Left colon (tissue), 2 donors: ENCODE measurements at places on chromosomes 3 and 15.

DNA sequence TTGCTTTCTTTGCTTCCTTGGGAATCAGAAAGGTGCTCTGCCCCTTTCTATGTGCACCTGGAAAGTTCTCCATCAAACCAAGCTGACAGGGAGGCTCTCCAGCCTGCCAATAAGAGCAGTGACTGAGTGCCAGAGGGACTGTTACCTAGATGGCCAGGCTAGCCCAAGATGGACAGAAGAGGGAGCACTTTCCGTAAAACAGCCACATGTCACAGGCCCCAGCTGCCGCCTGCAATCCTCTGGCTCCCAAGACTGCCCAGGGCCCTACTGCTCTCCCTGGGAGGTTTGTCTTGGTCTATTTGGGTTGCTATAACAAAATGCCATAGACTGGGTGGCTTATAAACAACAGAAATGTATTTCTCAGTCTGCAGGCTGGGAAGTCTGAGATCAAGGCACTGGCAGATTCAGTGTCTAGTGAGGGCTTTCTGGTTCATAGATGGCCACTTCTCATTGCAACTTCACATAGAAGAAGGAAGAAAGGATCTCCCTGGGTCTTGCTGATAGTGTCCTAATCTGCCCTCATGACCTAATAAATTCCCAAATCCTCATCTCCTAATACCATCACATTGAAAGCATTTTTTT, 72.3 kb downstream of the TAMM41 start:
- DNase-seq = peak; percentile 33

DNA sequence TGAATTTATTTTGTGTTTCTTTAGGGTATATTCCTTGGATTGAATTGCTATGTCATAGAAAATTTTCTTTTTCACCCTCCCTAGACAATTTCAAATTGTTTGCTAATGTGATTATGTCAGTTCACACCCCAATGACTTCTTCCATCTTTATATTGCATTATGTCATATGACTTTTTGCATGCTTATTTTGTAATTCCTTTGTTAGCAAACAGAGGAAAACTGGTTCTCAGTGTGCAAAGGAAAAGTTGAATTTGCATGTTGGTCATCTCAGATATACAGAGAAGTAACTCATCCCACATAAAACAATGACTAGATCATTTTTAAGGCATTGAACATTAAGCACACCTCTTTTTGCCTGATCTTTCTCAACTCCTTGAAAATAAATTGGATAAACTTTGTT, 3.3 kb upstream of the RNF13 start:
- DNase-seq = no peak

GRCh38 chr3:73401059-73401458, 223.7 kb downstream of the PDZRN3 start:
- no peak for DNase-seq

DNA sequence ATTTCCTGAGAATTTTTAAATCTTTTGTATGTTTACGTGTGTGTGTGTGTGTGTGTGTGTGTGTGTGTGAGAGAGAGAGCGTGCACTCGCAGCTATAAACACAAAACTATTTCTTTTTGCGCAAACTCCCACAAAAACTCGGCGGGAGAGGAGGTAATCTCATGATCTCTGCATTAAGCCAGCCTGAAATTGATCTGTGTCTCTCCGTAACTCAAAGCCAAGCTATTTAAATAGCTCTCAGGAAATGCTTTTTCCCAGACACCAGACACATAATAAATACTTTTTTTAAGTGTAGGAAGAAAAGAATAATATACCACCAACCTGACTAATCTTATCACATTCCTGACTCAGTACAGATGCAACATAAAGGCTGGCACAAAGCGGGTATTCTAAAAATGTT, 226.8 kb downstream of the MAGI1 start:
- DNase-seq = no peak

GRCh38 chr3:1082108-1082507, 10.7 kb upstream of the CNTN6 start:
- DNase-seq = no peak

DNA sequence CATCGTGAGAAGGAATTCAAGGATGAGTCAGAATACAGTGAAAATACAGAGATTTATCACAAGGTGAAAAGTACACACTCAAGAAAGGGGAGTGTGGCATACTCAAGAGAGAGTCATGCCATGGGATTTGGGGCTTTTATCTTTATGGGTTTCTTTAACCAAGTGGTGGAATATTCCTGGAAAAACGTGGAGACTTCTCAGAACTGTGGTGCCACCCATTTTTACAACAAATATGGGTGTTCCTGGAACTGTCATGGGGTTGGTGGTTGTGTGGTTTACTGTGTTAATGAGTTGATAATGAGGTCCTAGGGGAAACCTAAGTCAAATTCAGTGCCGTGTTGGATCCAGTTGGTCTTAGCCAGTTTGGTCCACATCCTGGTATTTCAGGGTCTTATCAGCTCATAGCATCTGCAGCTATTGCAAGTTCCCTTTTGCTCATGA, 497.2 kb downstream of the GABRG3 start:
- DNase-seq = no peak

- DNase-seq = no peak
Observed at GRCh38 chr3:142960322-142960850, 3.1 kb downstream of the PAQR9 start.

GRCh38 chr3:51942603-51943450, 664 bp downstream of the PARP3 start:
- peak; percentile 71 for DNase-seq

DNA sequence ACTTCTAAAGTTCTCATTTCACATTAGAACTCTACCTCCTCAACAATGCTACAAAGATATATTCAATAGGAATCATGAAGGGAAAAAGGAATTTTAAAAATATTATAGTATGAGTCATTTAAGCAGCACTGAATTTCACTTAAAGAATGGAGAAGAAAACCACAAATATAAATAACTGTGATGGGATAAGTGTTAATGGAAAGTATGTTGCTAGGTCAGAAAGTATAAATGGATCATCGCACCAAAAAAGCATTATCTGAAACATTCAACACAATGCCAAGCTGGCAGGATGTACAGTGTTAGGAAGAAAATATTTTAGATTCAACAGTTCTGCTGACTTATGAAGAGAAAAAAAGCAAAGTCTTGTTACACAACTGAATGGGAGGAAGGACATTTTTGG, 101.4 kb downstream of the TFG start:
- DNase-seq = no peak

- no peak for DNase-seq
Observed at GRCh38 chr3:158794936-158795518, 6.8 kb upstream of the MFSD1 start.

DNA sequence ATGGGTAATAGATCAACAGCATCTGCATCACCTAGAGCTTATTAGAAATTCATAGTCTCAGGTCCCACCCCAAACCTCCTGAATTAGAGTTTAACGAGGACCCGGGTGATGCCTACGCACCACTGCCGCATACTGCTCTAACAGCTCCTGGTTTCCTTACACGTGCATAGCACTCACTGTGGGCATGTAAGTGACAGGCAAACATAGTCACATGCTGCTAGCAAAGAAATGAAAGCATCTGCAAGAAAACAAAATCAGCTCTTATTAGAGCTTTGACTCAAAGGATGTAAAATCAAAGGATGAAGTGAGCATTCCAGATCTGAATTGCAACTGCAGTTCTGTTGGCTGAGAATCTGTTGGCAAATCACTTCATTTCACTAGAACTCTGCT, 19.1 kb upstream of the RIOX2 start:
- no peak for DNase-seq

DNA sequence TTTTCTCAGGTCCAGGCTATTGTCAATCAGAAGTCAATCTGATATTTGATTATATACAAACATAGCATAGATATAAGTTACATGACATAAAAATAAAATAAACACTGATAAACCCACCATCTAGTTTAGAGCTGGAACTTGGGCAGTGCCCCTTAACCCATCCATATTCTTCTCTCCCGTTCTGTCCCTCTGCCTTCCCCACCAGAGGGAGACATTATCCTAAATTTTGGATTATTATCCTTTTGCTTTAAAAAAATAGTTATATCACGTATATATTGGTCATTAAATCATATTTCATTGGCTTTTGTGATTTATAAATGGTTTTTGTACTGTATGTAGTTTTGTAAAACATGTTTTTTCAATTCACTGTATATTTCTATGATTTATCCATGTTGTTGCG, 107.9 kb downstream of the GMPS start:
- DNase-seq = no peak

GRCh38 chr3:193040836-193041672, 123.4 kb upstream of the MB21D2 start:
- DNase-seq = peak; percentile 3

- DNase-seq = no peak
Observed at GRCh38 chr3:4674216-4674615, 181.1 kb downstream of the ITPR1 start.

DNA sequence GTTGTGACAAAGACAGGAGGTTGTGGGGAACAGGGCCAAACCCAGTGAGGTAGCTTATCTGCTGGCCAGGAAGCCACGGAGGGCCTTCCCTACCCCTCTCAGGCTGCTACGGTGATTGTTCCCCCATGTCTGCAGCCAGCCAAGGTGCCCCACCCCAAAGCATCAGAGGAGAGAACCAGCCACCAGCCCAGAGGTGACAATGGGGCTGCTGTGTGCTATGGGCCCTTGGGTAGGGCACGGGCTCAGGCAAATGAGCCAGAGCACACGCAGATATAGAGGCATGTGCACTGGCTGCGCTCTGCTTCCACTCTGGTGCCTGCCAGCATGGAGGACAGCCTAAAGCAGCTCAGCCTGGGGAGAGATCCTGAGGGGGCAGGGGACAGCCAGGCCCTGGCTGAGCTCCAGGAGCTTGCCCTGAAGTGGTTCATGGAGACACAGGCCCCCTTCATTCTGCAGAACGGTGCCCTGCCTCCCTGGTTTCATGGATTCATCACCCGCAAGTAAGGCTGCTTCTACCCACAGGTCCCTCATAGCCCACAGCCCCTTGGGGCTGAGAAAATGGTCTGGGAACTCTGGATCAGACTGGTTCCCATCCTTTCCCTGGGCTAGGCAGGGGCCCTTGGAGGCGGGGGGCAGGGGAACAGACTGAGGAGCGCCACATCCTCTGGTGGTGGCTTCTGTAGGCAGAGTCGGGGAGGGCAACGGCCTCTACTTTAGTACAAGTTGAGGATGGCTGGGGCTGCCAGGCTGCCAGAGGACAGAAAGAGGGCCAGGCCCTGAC, at the start of gene SH2D7:
SH2D7 (plus strand) TSS at position 301 of the 781 bp plus-strand sequence; CDS start at position 325, 24 bp downstream.
- no peak for DNase-seq

GRCh38 chr15:80474224-80475215, 70.3 kb downstream of the ARNT2 start:
- no peak for DNase-seq

- no peak for DNase-seq
Observed at GRCh38 chr15:80179935-80180334, 27.1 kb downstream of the FAH start.

- DNase-seq = no peak
Observed at GRCh38 chr3:180433152-180433551, 168.8 kb upstream of the TTC14 start.

GRCh38 chr15:75649848-75650247, 2.1 kb downstream of the SNX33 start:
- no peak for DNase-seq

- no peak for DNase-seq
Observed at GRCh38 chr3:132926098-132926497, 112.1 kb upstream of the TMEM108 start.

DNA sequence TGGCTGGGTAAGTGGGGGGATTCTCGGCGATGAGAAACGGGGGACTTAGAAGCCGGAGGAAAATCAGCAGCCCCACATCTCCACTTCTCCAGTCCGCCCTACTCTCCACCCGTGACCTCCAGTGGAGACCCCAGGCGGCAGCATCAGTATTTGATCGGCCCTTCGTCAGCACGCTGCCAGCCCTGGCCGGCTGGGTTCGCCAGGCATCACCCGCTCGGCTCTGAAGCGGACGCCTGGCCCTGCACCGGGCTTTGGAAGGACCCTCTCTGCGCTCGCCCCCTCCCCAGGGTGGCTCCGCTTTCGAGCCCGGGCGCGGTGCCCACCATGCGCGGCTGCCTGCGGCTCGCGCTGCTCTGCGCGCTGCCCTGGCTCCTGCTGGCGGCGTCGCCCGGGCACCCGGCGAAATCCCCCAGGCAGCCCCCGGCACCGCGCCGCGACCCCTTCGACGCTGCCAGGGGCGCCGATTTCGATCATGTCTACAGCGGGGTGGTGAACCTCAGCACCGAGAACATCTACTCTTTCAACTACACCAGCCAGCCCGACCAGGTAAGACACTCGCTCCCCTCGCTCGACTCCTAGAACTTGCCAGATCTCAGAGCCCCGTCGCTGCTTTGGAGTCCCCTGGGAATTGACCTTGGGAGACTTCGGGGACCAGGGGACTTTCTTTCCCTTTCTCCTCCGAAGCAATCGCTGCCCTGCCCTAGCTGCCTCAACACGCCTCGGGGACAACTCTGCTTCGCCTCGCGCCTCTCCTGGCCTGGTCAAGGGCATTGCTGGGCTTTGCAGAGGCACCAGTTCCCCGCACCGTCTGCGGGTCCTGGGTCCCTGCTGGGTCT, 561 bp downstream of the SIDT1 start:
- peak; percentile 53 for DNase-seq

DNA sequence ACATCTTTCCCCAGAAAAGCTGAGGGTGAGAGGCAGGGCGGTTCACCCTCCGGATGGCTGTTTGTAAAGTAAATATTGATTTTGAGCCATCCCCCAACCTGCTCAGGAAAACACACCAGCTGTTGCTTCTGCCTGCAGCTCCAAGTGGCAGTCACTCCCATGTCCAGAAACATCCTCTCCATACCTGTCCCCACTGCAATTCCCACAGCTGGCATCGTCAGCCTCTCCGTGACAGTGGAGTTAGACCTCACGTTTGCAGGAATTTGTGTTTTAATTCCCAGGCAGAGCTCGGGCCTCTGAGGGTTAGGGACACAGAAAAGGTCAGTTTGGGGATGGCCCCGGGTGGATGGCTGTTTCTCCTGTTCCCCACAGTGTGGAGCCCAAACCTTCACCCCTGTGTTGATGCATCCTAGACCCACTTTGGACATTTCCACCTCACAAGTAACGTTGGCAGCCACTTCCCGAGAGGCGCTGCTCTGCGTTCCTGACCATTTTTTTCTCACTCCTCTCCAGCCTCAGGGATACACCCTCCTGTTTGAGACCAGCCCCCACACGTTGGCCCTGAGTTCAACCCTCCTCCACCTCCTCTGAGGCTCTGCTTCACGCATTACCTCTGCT, 11.8 kb upstream of the FAM174B start:
- no peak for DNase-seq

- DNase-seq = no peak
Observed at GRCh38 chr3:96294143-96294542, 520.3 kb upstream of the EPHA6 start.

GRCh38 chr3:169901453-169901852, 9.9 kb upstream of the SAMD7 start:
- no peak for DNase-seq

GRCh38 chr3:1752205-1752604, 346.5 kb upstream of the CNTN4 start:
- no peak for DNase-seq

- DNase-seq = no peak
Observed at GRCh38 chr15:31013863-31014607, 22.6 kb upstream of the MTMR10 start.

GRCh38 chr15:64456634-64457108, 3.7 kb upstream of the ZNF609 start:
- no peak for DNase-seq
